Mesothelial cell of epicardium (in vitro differentiated cells): ENCODE measurements at places on chromosomes 12 and 14.

DNA sequence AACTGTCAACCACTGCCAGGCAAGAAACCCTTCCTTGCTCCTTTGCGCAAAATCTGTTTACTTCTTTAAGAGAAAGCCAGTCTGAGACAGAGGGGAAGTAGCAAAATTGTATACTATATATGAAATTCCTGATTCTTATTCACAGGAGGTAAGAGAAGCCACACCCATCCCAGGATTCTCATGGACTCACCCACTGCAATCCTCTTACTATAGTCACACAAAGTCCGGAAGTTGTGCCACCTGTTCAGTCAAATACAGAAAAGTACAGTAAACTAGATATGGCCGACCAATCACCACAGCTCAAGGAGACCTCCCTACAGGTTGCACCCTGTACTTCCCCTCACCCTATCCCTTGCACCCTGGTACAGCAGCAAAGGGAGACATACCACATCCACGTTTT, 2.9 kb downstream of the PRMT5 start:
- DNase-seq = no peak

- no peak for DNase-seq
These were observed 344.4 kb upstream of the STXBP6 start for GRCh38 chr14:25394356-25394755.

DNA sequence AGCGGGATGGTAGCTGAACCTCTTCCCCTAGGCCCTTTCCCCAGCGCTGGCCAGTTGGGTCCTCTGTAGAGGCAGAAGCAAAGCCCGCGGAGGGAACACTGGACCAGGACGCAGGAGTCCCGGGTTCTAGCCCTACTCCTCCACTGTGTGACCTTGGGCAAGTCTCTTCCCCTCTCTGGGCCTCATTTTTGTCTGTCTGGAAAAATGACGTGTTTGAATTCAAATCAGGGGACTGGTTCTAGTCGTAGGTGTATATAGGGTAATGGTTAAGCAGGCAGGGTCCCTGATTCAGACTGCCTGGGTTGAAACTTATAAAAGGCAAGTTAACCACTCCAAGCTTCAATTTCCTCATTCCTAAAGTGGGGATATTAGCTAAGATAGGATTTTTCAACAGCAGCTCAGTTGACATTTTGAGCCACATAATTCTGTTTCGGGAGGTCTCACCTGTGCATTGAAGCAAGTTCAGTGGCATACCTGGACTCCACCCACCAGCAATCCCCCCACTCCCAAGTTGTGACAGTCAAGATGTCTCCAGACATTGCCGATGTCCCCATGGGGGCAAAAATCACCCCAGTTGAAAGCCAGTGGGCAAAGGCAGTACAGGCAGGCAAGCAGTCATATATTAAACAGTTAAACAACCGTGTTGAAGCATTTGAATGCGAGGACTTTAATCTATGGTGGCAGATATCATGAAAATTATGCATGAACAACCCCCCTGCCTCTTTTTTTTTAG, 899 bp downstream of the TPCN1 start:
- no peak for DNase-seq

GRCh38 chr12:75825686-75826085, 205.9 kb downstream of the PHLDA1 start:
- DNase-seq = no peak

- no peak for DNase-seq
These were observed 46.9 kb upstream of the DYNC1H1 start for GRCh38 chr14:101917413-101918017.

DNA sequence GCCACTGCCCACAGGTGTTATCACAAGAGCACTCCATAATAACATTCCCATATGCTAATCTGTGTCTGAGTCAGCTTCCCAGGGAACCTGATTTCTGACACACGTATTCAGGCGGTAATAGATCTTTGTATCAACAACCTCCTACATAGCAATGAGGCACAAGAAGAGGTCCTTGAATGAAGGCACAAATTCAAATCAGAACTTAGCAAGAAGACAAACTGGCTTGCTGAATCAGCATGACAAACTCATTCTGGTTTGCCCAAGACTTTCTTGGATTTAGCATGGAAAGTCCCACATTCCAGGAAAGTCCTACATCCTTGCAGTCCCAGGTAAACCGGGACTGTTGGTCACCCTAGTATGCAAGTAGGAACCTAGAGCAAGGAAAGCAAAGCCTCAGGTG, 33.9 kb upstream of the RNU6-7 start:
- DNase-seq = no peak

DNA sequence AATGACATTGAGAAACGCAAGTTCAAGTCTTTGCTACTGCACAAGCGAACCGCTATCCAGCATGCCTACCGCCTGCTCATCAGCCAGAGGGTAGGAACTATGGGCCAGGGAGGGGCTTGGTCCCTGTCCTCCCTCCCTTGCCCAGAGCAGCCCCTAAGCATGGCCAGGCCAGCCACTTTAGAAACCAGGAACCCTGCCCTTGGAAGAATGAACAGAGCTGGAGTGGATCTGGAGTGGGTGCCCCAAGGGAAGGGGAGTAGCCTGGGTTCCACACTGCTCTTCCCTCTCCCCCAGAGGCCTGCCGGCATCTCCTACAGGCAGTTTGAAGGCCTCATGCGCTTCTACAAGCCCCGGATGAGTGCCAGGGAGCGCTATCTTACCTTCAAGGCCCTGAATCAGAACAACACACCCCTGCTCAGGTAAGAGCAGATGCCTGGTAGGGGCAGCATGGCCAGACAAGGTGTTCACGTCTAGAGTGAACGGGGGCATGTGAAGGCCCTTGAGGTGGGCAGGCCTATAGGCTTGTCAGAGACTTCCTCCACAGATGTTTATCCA, 55.8 kb downstream of the TPCN1 start:
- DNase-seq = no peak

DNA sequence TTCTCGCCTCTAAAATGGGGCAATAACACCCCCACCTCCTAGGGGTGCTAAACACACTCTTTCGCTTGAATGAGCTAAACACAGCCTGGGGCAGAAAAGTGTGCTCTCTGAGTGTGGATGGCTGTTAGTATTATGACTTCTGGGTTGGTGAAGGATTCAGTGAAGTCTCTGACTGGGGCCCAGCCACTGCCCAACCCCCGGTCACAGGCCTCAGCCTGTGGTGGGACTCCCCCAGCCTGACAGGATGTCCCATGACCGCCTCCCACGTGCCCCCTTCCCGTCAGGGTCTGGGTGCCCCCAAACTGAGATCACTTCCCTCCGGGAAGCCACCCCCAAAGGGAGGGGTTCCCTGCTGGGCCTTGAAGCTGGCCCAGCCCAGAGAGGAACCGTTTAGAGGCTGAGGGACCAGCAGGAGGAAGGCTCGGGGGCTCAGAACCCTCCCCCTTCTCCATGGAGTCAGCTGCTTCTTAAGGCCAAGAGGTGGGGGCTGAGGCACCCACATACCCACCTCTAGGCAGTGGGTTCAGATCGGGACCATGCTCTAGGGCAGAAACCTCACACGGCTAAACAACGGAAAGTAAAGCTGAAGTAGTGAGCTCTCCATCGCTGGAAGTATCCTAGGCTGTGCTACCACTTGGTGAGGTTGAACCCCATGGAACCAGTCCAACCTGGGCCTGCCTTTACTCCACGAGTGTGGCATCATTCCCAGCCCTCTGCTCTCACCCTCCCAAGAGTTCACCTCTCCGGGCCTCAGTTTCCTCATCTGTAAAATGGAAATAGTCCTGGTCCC, 13.8 kb downstream of the DTX1 start:
- no peak for DNase-seq

DNA sequence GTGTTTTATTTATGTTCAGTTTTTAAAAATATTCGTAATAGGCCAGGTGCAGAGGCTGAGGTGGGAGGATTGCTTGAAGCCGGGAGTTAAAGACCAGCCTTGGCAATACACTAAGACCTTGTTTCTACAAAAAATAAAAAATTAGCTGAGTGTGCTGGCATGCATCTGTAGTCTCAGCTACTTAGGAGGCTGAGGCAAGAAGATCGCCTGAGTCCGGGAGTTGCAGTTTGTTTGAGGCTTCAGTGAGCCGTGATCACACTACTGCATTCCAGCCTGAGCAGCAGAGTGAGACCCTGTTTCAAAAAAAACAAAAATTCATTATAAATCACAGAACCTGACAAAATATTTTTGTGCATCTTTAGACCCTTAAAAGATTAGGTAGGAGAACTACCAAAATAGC, 240.1 kb upstream of the ARHGAP5 start:
- DNase-seq = no peak

DNA sequence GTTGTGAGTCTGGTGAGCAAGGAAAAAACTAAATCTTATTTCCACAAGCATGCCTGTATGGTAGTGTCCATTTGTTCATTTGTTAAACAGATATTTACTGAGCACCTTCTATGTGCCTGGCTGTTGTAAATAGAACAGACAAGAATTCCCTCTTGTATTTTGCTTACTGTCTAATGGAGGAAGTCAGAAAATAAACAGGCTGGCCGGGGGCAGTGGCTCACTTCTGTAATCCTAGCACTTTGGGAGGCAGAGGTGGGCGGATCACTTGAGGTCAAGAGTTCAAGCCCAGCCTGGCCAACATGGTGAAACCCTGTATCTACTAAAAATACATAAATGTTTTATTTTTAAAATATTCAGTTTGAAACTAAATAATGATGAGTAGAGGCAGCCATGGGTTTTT, 79.3 kb downstream of the GTF2A1 start:
- DNase-seq = no peak

DNA sequence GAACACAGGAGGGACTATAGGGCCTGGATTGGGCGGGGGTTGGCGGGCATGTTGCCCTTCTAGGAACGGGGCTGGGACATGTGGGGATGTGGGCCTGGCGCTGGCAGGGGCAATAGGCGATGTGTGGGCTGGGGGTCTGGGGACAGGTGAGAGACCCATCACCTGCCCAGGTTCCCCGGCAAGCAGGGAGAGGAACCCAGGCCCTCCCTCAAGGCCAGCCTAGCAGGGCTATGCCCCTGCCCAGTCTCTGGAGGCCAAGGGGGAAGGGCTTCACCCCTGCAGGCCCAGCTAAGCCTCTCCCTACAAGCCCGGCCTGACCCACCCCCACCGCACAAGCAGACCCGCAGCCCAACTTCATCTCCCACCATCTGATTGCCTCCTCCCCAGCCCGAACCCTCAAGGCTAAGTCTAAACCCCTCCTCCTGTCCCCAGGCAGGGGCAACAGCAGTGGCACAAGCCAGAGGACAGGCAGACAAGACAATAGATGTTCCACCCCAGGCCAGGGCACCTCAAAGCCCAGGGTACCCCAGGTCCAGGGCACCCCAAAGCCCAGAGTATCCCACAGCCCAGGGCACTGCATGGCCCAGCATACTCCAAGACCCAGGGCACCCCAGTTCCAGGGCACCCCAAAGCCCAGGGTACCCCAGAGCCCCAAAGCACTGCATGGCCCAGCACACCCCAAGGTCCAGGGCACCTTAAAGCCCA, 6.5 kb downstream of the JAG2 start:
- no peak for DNase-seq

- no peak for DNase-seq
These were observed 33.7 kb upstream of the IL22 start for GRCh38 chr12:68287106-68287505.

- DNase-seq = no peak
These were observed 8.2 kb upstream of the CCDC177 start for GRCh38 chr14:69582829-69583228.

DNA sequence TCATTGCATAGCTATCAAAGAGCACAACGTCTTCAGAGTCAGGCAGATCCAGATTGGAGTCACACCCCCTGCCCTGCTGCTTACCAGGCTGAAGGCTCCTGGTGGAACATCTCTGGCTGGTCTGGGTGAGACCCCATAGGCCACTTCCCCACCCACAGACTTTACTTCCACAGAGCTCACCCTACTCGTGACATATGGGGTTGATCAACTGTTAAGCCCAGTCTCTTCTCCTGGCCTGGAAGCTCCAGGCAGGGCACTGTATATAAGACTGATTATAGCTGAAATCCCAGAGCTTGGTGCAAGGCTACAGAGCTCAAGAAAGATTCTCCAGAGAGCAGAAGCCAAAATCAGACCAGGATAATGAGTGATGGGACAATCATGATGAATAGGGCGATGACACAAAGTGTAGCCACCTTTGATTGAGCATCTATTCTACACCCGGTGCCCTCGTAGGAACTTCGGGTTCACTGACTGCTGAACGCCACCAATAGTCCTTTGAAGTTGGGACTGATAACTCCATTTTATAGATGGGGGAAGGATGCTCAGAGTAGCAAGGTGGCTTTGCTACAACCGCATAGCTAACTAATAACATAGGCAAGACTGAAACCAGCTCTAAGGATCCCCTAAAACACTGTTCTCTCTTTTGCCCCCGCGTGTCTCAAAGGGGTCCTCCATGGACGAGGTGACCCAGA, 287.8 kb downstream of the BCL11B start:
- no peak for DNase-seq
